Ascending aorta (tissue), 2 donors: ENCODE measurements at places on chromosomes 6 and 20.

DNA sequence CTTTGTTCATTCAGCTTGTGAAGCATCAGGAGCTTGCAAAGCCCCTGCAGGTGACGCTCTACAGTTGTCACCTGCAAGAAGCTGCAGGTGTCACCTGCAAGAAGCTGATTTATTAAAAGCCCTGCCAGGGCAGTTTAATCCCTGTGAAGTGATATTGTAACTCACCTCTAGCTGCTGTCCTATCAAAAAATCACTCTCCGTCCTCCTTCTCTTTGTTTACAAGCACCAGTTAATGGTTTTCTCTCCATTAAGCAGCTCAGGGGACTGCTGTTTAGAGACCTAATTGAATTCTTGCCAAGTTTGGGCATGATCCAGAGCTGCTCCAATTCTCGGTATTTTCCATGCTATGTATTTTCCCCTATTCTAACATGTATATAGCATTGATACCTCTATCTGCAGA lies 345.9 kb downstream of the ARHGAP18 start:
- no peaks in the 10 kb centered on the region for H3K4me1 ChIP-seq
- DNase-seq = no peak
- H3K27ac ChIP-seq = no peak overlapping the region
- H3K36me3 ChIP-seq = no peaks in the 10 kb centered on the region
- H3K4me3 ChIP-seq = no peak overlapping the region

GRCh38 chr20:22944062-22944461 lies 91.0 kb upstream of the SSTR4 start:
- no peak for DNase-seq
- H3K27me3 ChIP-seq = no peaks in the 10 kb centered on the region
- no peak overlapping the region for H3K4me3 ChIP-seq
- H3K27ac ChIP-seq = no peak overlapping the region
- no peaks in the 10 kb centered on the region for H3K4me1 ChIP-seq

GRCh38 chr20:57458400-57459160 lies 66.4 kb downstream of the CTCFL start:
- no peaks in the 10 kb centered on the region for H3K36me3 ChIP-seq
- H3K27ac ChIP-seq = peak overlapping the region; percentile 57
- H3K4me1 ChIP-seq = peaks cover 7% of the 10 kb centered on the region
- no peak overlapping the region for H3K4me3 ChIP-seq
- no peaks in the 10 kb centered on the region for H3K27me3 ChIP-seq
- DNase-seq = peak; percentile 85

DNA sequence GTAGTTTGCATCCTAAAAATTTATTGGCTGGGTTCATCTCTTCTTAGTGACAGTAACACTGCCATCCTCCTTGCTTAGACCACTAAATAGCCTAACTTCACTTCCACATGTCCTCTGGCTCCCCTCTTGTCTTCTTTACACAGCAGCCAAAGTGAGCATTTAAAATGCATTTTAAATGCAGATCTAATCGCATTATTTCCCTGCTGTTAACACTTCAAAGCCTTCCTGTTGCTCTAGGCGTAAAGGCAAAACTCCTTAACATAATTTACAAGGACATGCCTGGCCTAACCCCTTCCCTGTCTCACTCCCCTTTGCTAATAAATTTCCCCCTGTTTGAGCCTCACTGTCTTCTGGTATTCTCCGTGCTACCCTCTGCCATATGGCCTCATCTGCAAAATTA lies 26.5 kb downstream of the NKAIN2 start:
- no peak for DNase-seq
- no peaks in the 10 kb centered on the region for H3K4me1 ChIP-seq
- no peak overlapping the region for H3K4me3 ChIP-seq
- no peaks in the 10 kb centered on the region for H3K36me3 ChIP-seq
- no peak overlapping the region for H3K27ac ChIP-seq
- H3K27me3 ChIP-seq = no peaks in the 10 kb centered on the region

GRCh38 chr6:160917572-160917971 lies 74.0 kb upstream of the MAP3K4 start:
- H3K27me3 ChIP-seq = no peaks in the 10 kb centered on the region
- H3K27ac ChIP-seq = no peak overlapping the region
- DNase-seq = no peak
- no peaks in the 10 kb centered on the region for H3K36me3 ChIP-seq

DNA sequence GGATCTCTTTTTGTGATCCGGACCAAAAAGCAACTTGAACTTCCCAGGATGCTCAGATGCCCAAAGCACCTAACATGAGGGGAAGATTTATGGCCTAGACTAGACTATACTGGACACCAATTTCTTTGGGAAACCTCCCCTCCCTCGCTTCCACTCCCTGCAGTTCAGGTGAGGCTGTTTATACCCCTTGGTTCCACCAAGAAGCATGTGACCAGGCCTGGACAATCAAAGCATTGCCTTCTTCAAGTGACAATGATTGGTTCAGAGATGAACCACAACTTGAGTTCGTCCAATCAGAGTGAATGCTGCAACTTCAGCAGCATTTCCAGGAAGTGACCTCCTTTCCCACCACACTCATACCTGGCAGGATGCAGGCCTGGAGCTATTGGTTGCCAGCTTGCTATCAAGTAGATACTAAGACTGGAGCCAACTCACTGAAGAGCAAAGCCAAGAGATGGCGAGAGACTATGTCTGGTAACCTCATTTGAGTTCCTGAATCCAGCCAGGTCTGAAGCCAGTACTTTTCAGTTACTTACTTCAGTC lies 45.6 kb upstream of the SLC9A8 start:
- H3K27me3 ChIP-seq = no peaks in the 10 kb centered on the region
- H3K27ac ChIP-seq = no peak overlapping the region
- no peaks in the 10 kb centered on the region for H3K36me3 ChIP-seq
- DNase-seq = no peak

DNA sequence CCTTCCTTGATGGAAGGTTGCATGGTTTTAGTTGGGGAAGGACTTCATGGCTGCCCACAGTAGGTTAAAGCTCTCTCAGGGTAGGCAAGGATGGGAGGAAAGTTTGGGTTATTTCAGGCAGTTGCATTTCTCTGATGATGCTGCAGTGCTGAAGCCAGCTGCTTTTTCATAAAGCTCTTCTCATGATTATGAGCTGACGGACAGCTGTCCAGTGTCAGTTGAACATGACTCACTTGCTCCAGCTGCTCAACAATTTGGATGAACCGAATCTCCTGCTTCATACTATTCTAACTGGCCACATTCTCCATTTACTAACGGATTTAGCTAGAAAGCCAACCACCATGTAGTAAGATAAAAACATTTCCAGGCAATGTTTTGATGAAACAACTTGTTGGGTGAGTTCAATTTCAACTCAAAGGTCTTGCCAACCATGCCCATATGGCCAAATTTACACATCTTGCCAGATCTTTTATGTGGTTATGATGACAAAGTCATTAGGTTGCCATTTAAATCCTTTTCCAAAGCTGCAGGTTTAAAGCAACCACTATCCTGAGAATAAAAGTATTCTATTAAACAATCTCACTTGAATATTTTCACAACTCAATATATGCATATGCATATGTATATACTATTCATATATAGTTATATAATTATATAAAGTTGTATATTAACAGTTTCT lies 125.9 kb downstream of the HS3ST5 start:
- no peak overlapping the region for H3K4me3 ChIP-seq
- H3K27me3 ChIP-seq = no peaks in the 10 kb centered on the region
- DNase-seq = no peak
- no peaks in the 10 kb centered on the region for H3K4me1 ChIP-seq

DNA sequence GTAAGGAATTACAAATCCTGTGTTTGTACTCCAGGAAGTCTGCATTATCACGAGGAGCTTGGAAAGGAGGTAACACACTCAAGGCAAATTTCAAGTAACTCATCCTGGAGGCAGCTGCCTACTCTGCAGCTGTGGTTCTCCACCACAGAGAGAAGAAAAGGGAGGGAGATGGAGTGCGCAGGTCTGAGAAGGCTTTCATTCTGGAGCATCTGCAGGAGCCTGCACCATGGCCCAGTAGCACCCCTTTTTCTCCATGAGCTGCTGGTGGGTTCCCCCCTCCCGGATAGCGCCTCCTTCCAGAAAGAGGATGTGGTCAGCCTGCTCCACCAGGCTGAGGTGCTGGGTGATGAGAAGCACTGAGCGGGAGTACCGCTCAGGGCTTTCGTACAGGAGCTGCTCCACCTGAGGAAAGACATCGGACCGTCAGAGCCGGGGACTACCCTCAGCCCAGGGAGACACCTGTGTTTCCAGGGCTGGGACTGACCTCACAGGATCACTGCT lies 1.6 kb upstream of the PSMB8 start:
- H3K4me1 ChIP-seq = no peaks in the 10 kb centered on the region
- H3K4me3 ChIP-seq = no peak overlapping the region
- peaks cover 56% of the 10 kb centered on the region for H3K36me3 ChIP-seq
- H3K27ac ChIP-seq = peak overlapping the region; percentile 93
- no peaks in the 10 kb centered on the region for H3K27me3 ChIP-seq
- no peak for DNase-seq

GRCh38 chr20:44733341-44734069 lies 12.2 kb upstream of the KCNK15 start:
- H3K27ac ChIP-seq = peak overlapping the region; percentile 93
- H3K4me3 ChIP-seq = no peak overlapping the region
- no peaks in the 10 kb centered on the region for H3K36me3 ChIP-seq
- no peak for DNase-seq

- H3K4me1 ChIP-seq = no peaks in the 10 kb centered on the region
- no peaks in the 10 kb centered on the region for H3K36me3 ChIP-seq
- H3K4me3 ChIP-seq = no peak overlapping the region
- DNase-seq = no peak
- H3K27ac ChIP-seq = no peak overlapping the region
Measured at GRCh38 chr6:65938000-65938399, 231.0 kb upstream of the EYS start.
